AML-193 (cell line): ENCODE measurements at places on chromosomes 6 and 20.
A peak's percentile ranks its signal among the peaks of the same experiment; 100 is the strongest.

DNA sequence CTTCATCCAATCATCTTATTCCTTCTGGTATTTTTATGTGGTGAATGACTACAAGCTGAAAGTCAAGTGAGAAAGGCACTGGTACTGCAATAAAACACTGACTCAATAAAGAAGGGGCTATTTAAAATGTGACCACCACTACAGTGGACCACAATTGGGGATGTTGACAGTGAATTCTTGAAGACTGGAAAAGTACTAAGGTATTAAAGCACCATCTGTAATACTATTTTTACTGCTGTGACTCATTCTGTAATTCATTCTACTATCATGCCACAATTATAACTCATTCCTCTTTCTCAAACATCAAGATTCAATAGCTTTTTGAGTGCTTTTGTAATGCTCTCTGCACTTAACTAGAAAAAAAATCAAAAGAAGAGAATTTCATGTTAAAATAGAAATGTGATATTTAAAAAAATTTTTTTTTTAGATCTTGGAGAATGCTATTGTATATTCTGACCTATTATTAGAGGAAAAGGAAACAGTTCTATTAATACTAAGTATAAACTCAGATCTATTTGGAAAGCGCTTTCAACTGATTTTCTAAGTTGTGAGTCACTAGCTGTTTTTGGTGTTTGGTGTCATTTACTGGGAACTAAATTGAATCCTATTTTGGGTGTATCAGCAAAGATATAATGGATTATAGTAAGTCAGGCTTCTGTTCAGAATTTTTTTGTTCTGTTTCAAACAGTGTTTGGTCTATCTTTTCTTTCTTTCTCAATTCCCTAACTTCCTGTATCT, 104.7 kb upstream of the TMEM170B start:
- no peak for DNase-seq

- peak; percentile 59 for DNase-seq
Observed at GRCh38 chr6:33082702-33083101, 6.9 kb downstream of the HLA-DPB1 start.

- DNase-seq = no peak
Observed at GRCh38 chr6:33631971-33632557, 10.9 kb downstream of the ITPR3 start.

DNA sequence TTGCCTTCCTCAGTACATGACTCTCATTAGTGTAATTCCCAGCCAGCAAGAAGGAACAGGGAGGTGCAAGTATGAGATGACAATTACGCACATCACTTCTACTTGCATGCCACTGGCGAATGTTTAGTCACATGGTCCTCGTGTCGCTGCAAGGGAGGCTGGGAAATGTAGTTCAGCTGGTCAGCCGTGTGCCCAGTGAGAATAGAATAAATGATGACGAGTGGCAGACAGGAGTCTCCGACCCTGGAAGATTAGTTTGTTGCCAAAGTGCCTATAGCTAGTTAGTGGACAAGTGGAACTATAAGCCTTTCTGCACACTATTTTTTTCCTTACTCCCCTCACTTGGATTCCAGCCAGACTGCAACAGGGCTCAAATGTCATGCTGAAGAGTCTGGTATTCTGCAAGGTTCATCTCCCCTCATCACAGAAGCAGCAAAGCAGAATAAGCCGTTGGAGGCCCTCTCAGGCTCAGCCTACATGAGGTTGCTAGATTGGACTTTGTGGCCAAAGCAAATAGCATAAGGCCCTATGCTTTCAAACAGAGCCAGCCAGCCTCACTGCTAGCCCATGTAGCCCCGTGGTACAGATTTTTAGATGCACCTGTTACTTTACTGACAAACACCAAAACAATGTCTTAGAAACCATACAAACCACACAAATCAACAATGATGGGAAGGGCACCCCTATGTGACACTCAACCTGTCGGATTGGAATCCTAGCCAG, 9.7 kb downstream of the LINC00237 start:
- no peak for DNase-seq

DNA sequence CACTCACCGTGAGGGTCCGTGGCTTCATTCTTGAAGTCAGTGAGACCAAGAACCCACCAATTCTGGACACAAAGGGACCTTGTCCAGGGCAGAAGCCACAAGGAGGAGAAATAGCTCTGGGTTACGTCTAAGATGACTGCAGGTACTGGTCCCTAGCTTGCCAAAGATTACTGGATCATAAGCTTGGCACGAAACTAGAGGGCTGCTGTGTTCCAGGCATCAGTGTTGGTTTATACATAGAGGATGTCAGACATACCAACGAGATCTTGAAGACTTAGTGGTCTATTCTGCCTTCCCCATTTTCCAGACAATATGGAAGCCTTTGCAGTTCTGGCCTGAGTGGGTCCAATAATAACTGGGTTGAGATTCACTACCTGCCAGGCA, 175.7 kb downstream of the TBX18 start:
- DNase-seq = no peak

GRCh38 chr20:32509639-32510066, 75.5 kb downstream of the NOL4L start:
- DNase-seq = no peak

DNA sequence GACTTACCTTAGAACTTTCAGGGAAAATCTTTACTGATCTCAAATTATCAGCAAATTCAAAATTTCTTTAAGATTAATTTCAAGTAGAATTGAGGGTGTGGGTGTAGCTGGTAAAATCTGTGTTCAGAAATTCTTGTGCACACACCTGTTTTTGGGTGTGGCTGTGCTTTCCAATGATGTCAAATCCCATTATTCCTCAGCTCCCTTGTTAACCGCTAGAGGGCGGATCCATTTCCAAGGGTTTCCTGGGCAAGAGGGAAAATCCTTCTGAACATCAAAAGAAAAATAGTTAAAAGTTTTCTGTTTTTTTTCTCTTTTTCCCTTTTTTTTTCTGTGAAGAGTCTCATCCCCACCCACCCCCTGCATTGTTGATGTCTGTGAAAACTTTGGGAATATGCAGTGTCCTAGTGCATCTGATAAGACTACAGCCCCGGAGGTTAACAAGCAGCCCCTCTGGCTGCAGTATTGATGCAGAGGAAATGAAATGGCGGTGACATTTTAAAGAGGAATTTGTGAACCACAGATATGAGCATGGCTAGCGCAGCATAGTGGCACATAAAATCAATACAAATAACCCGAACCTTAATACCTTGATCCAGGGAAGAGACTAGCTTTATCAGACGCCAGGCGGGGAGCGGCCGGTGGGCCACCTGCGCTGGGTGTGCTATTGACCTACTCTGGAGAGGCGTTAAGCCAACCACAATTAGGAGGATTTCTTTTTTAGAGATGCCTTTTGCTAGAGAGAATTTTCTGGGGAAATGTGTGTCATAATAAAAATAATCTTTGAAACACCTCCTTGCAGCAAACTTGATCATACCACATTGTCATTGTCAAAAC, 130.9 kb downstream of the FOXA2 start:
- no peak for DNase-seq
